Non-pigmented ciliary epithelial cell (primary cell): ENCODE measurements at places on chromosomes 5 and 9.

- no peak for DNase-seq
These were observed 418.2 kb downstream of the CDK5RAP2 start for GRCh38 chr9:120161776-120162175.

GRCh38 chr5:115336201-115336720 is 39.8 kb upstream of the CCDC112 start:
- no peak for DNase-seq

- DNase-seq: no peak
These were observed 90.0 kb downstream of the ARRDC3 start for GRCh38 chr5:91293131-91293530.

DNA sequence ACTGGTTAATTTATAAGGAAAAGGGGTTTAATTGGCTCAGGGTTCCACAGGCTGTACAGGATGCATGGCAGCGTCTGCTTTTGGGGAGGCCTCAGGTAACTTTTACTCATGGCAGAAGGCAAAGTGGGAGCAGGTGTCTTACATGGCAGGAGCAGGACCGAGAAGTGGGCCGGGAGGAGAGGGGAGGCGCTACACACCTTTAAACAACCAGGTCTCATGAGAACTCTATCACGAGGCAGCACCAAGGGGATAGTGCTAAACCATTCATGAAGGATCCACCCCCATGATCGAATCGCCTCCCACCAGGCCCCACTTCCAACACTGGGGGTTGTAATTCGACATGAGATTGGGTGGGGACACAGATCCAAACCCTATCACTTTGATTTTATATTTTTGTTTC is 21.7 kb downstream of the TMEM171 start:
- no peak for DNase-seq

DNA sequence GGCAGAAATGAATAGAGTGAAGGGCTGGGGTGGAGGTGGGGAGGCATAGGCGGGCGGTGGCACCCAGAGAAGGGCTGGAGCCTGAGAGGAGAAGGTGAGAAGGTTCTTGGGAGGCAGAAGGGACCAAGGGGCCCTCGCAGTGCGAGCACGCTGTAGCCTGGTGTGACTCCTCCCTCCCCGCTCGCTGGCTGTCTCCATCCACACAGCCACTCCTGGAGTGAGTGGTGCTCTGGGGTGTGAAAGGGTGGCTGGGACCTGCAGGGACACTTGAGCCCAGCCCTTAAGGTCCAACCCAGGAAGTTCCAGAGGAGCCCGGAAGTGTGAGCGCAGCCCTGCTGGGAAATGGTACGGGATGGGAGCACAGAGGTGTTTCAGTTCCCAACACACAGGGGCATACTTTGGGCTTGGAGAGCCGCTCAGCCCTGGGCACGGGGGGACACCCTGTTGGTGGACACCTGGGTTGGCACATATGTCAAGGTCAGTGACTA is 9.3 kb upstream of the SCGB3A1 start:
- no peak for DNase-seq

- DNase-seq: no peak
These were observed 1.7 kb downstream of the ACTL7B start for GRCh38 chr9:108854094-108854493.

- no peak for DNase-seq
These were observed 237.6 kb upstream of the RGMB start for GRCh38 chr5:98535901-98536300.

GRCh38 chr9:112028242-112029221 is 131.9 kb downstream of the UGCG start:
- no peak for DNase-seq

DNA sequence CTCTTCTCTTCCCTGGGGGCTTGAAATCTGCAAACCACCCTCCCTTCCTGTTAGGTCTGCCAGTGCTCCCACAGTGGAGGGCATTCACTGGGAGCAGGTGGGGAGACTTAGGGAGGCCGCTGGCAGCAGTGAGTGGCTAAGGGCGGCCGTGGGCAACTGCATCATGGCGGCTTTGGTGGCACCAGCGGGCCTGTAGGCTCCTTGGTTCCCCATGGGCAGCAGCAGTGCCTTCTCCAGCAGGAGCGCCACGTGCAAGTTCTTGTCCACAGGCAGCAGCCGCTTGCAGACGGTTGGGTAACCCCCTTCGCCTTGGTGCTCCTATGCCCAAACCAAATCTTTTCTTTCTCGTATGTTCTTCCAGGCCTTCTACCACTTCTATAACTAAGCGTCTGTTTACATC is 158.2 kb downstream of the SREK1 start:
- DNase-seq: no peak

DNA sequence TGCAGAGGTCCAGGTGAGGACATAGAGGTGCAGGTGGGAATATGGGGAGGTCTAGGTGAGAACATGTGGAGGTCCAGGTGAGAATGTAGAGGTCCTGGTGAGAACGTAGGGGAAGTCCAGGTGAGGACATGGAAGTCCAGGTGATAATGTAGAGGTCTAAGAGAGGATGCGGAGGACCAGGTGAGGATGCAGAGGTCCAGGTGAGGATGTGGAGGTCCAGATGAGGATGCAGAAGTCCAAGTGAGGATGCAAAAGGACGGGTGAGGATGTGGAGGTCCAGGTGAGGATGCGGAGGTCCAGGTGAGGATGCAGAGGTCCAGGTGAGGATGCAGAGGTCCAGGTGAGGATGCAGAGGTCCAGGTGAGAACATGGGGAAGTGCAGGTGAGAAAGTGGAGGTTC is 133.8 kb downstream of the MRPL36 start:
- DNase-seq: no peak

GRCh38 chr9:69172895-69173294 is 1.2 kb upstream of the TJP2 start:
- no peak for DNase-seq

DNA sequence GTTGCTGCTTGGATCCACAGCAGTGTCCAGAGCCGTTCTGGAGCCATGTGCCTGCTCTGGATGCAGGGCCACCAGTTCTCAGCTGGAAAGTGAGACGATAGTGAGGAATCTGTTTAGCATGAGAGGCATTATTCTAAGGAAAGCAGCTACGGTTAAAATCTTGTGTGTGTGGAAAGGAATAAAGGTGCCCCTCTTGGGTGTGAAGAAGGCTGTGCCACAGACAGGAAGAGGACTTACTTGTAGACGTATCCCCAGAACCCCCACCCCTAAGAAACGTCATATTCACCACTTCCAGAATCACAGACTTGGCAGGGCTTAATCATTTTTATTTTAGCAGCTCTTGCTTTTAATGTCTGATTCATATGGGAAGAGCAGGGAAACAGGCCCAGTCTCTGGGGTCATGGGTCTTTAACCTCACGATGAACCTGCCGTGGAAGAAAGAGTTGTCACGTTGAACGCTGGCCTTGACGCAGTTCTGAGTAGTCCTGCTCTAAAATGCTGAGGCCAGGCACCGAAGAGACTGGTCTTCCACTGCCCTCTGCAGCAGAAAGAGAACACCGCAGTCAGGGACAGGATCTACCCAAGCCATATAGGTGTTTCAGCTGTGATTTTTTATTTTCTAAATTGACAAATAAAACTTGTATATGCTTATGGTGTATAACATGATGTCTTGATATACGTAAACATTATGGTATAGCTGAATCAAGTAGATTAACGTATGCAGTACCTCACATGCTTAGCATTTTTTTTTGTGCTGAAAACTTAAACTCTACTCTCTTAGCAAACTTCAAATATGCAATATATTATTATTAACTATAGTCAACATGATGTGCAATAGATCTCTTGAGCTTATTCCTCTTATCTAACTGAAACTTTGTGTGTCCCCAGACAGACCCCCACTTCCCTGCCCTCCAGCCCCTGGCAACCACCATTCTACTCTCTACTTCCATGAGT is 38.8 kb downstream of the CARTPT start:
- peak; percentile 43 for DNase-seq

- DNase-seq: no peak
These were observed 425.9 kb downstream of the SPOCK1 start for GRCh38 chr5:137073189-137073588.

DNA sequence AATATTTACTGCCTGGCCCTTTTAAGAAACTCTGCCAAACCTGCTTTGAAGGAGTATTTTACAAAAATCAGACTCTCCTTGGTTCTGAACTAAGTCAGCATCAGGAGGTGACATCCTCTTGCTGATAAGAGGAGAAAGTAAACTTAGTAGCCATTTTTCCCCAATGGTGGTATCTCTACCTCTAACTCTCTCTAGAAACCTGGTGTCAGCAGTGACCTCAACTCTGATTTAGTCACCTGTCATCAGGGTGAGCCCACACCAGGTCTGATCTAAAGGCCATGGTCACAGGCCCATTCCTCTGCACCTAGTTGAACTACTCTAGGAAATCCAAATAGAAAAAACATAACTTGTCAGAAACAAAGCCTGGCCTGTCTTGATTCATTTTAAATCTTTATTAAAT is 4.2 kb downstream of the CARNMT1 start:
- DNase-seq: no peak

DNA sequence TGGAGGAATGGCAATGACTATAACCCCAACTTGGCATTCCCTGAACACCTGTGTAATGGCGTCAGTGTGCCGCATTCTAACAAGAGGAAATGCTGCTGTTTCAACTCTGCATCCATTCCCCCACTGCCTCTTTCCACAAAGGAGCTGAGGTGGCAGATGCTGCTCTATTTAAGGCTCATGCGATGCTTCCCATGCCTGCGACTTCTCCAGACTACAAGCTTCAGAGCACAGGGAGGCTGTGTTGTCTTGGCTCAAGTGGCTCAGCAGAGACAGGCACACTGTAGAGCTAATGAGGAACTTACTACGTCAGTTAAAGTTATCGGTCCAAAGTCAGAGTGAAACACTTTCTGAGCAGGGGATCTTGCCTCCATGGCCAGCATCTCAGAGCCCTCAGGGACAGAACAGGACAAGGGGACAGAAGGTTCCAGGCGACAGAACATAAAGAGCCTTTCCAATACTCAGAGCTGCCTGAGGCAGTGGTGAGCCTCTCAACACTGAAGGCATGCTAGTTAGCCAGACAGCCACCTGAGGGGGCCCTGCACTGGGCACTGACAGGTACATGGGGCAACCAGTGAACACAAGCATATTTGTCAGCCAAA is 21.8 kb downstream of the TNIP1 start:
- no peak for DNase-seq

GRCh38 chr5:126023994-126024441 is 399.2 kb upstream of the GRAMD2B start:
- no peak for DNase-seq

DNA sequence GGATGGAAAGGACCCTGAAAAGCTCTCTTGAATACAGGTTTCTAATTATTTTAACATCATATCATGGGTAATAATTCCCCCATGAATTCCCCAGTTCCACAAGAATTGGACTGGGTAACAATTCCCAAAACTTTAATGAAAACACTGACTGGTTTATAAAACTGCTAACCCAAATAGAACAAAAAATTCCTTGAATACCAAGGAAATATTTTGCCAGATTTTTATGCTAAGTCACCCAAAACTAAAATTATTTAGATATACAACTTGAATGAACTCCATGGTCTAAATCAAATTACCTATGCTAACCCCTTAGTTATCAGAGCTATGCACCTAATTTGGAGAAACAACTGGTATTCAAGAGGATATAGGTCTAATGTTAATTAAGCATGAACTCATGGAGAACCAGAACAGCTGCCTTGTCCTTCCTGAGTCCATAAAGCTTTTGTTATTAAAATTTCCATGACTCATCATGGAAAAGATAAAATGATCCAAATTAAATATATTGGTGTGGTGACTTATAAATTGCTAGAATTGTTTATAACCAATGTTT is 164.9 kb upstream of the TUT7 start:
- no peak for DNase-seq

DNA sequence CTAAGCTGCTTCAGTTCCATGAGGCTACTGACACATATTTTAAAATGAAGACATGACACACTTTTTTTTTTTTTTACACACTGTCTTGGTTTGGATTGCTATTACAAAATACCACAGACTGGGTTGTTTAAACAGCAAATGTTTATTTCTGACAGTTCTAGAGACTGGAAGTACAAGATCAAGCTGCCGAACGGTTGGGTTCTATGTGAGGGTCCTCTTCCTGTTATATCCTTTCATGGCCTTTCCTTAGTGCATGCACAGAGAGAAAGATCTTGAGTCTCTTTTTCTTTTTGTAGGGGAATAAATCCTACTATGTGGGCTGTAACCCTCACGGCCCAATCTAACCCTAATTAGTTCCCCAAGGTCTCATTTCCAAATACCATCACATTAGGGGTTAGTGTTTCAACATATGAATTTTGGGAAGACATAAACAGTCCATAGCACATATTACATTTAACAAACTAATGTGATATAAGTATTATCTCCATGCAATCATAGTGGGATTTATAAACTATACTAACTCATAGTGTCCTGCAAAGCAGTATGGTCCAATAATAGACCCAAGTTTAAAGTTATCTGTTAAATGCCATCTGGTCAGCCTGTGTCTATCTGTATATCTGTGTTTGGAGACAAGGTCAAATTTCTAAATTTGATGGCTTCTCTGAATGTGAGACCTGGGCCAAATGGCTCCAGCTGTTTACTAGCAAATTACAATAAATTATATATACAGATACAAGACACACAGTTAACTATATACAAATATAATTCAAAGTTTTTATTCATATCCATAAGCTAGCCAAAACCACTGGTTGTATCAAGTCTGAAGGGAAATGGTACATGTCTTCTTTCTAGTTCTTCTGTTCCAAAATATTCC is 90.3 kb upstream of the NREP start:
- DNase-seq: no peak

DNA sequence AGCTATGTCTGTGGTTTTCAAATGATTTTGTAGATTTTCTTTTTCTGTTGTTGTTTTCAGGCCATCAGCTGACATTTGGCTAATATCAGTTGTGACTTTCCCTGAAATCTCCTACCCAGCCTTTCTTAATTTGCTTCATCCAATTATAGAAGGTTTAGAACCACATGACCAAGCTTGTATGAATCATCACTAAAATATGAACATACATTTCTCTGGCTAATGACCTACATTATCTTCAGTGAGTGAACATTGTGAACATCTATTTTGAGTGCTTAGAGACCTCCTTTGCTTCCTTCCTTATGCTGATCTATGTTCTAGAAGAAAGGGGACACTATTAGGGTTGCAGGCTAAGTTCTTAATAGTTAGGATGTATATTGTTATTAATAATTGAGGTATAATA is 532.5 kb downstream of the RAB3C start:
- DNase-seq: no peak

- DNase-seq: no peak
These were observed 1.1 kb downstream of the KDM3B start for GRCh38 chr5:138353560-138354080.

GRCh38 chr9:86275962-86276361 is 6.4 kb downstream of the ISCA1 start:
- no peak for DNase-seq

GRCh38 chr5:176816791-176817347 is 6.5 kb downstream of the UNC5A start:
- no peak for DNase-seq

- DNase-seq: no peak
These were observed 344.5 kb downstream of the ACTL7B start for GRCh38 chr9:108511307-108511706.

DNA sequence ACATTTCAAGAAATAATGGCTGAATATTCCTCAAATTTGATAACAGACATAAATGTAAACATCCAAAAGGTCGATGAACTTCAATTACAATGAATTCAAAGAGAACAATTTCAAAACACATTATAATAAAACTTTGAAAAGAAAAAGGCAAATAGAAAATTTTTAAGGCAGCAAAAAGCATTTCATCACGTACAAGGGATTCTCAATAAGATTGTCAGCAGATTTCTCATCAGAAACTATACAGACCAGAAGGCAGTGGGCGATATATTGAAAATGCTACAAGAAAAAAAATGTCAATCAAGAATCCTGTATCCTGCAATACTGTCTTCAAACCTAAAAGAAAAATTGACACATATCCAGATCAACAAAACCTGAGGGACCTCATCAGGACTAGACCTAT is 62.0 kb downstream of the EDIL3 start:
- DNase-seq: no peak
